Tibial artery (tissue), 4 donors: ENCODE measurements at places on chromosomes 1 and 21.

DNA sequence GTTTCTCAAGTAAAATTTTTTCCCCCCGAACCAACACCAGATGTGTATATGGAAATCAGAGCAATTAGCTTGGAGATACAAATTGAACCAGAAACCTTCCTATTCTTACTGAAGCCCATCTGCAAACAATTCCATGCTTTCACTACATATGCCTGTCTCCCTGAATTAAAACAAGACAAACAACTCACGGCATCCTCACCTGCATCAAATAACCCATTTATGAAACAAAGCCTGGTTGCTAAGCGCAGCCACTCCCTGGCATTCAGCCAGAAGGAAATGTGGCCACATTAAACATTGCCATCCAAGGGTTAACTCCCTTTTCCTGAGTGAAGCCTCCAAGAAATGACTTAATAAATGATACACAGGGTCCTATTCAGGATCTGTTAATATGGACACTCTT is 55.3 kb downstream of the APP start:
- H3K4me3 ChIP-seq, result no peak overlapping the region
- DNase-seq, result no peak
- H3K4me1 ChIP-seq, result peaks cover 27% of the 10 kb centered on the region
- no peaks in the 10 kb centered on the region for H3K36me3 ChIP-seq

- H3K4me3 ChIP-seq, result no peak overlapping the region
- peak; percentile 79 for DNase-seq
- H3K27me3 ChIP-seq, result no peaks in the 10 kb centered on the region
- no peak overlapping the region for H3K27ac ChIP-seq
- peaks cover 11% of the 10 kb centered on the region for H3K36me3 ChIP-seq
These were observed 5.5 kb downstream of the AZIN2 start for GRCh38 chr1:33086384-33086850.

DNA sequence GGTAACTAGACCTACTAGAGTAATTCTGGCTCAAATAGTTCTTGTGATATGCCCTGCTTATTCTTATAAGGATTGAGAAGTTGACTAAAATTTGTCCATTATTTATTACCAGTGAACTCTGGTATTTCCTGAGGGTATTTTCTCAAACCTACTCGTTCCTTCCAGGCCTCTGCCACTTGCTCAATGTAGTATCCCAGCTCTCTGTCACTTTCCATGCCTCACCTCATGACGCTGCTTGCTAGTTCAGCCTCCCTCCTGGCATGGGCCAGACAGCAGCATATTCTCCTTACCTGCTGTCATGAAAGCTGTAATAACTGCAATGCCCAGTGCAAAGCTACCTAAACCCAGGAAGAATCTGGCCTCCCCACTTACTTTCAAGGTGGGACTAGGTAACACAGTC is 602.9 kb upstream of the ADAMTS5 start:
- no peak for DNase-seq
- H3K4me1 ChIP-seq, result peaks cover 15% of the 10 kb centered on the region
- no peaks in the 10 kb centered on the region for H3K27me3 ChIP-seq
- H3K36me3 ChIP-seq, result no peaks in the 10 kb centered on the region
- no peak overlapping the region for H3K4me3 ChIP-seq

- no peak for DNase-seq
- no peak overlapping the region for H3K27ac ChIP-seq
These were observed 6.4 kb downstream of the IL24 start for GRCh38 chr1:206903687-206904086.

DNA sequence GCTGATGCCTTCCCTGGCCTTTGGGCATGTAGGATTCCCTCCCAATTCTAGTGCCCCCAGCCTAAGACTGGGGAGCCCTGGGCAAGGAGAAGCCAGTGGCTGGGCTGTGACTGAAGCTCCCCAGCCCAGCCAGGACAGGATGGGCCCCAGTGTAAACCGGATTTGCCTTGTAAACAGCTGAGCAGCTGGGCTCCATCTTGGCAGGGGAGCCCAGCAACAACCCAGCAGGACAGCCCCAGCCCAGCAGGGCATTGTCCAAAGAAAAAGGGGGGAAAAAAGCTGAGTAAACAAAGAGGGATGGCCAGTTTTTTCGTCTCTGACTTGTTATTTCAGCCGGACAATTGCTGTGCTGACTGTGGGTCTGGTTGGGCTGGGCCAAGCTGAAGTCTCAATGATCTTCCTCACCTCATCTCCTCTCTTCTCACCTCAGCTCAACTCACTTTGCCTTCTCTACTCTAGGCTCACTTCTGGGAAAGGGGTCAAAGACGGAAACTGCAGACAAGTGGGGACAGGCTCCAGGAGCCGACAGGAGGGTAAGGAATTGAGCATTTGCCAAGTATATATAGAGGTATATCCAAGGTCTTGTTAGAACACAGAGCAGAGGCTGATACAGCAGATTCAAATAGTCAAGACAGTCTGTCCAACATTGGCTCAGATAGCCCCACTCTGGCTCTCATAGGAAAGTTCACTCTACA is 97.7 kb downstream of the TMEM53 start:
- H3K4me1 ChIP-seq, result no peaks in the 10 kb centered on the region
- no peak for DNase-seq
- no peak overlapping the region for H3K4me3 ChIP-seq
- H3K27me3 ChIP-seq, result no peaks in the 10 kb centered on the region
- H3K27ac ChIP-seq, result no peak overlapping the region
- H3K36me3 ChIP-seq, result no peaks in the 10 kb centered on the region

GRCh38 chr1:17994046-17994445 is 113.6 kb upstream of the IGSF21 start:
- no peak for DNase-seq
- H3K27ac ChIP-seq, result no peak overlapping the region
- H3K4me1 ChIP-seq, result no peaks in the 10 kb centered on the region
- H3K36me3 ChIP-seq, result no peaks in the 10 kb centered on the region
- H3K4me3 ChIP-seq, result no peak overlapping the region

GRCh38 chr21:16402752-16403151 is 673.0 kb downstream of the USP25 start:
- H3K4me3 ChIP-seq, result no peak overlapping the region
- H3K27ac ChIP-seq, result no peak overlapping the region
- no peaks in the 10 kb centered on the region for H3K27me3 ChIP-seq
- H3K36me3 ChIP-seq, result no peaks in the 10 kb centered on the region

DNA sequence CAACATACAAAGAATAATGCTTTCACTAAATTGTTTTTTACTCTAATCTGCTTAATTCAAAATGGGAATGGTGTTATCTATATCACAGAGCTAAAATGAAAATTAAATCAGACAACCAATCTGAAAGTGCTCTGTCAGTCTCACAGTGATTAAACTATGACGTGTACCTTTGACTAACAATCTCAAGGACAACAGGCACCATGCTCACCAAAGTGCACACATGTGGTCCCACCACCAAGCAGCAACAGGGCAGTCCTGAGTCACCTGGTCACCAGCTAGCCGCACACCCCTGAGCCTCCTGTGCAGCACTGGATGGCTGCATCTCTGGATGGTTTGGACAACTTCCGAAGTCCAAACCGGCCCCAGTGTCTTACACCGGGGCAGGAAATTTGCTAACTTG is 54.5 kb upstream of the NADK start:
- DNase-seq, result no peak
- no peak overlapping the region for H3K4me3 ChIP-seq
- H3K27me3 ChIP-seq, result no peaks in the 10 kb centered on the region
- H3K27ac ChIP-seq, result no peak overlapping the region

GRCh38 chr1:161267321-161267720 is 8.8 kb downstream of the PCP4L1 start:
- H3K27me3 ChIP-seq, result peaks cover 12% of the 10 kb centered on the region
- H3K27ac ChIP-seq, result no peak overlapping the region
- H3K4me3 ChIP-seq, result no peak overlapping the region
- no peak for DNase-seq
- H3K4me1 ChIP-seq, result no peaks in the 10 kb centered on the region

- peak; percentile 73 for DNase-seq
- peak within 1 kb of the TSS; percentile 84 for H3K27ac ChIP-seq
- H3K27me3 ChIP-seq, result no peaks in the 10 kb centered on the region
- no peaks in the 10 kb centered on the region for H3K36me3 ChIP-seq
These were observed at the start of gene ASAP3 for GRCh38 chr1:23483321-23484252. ASAP3 (minus strand) TSS chr1:23484179; CDS start chr1:23484133, 46 bp downstream.

GRCh38 chr21:17921579-17922530 is 102.7 kb upstream of the C21orf91 start:
- no peak overlapping the region for H3K27ac ChIP-seq
- no peaks in the 10 kb centered on the region for H3K27me3 ChIP-seq
- no peaks in the 10 kb centered on the region for H3K4me1 ChIP-seq

DNA sequence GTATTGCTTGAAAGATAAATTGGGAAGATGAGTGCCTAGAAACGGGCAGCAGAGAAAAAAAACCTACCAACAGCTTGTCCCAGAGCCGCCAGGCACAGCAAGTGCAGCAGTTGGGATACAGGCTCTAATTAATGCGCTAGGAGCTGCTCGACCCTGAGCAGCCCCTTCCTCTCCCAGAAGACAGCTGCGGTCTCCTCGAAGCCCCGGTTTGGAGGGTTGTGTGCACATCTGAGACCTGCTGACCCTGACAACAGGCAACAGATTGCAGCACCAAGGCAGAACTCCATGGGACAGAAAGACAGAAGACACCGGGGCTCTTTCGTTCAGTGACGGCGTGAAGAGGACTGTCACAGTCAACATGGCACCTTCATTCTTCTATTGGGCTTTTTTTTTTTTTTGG is 101.4 kb downstream of the TSEN15 start:
- no peaks in the 10 kb centered on the region for H3K27me3 ChIP-seq
- H3K27ac ChIP-seq, result peak overlapping the region; percentile 42
- peak overlapping the region; percentile 18 for H3K4me3 ChIP-seq

DNA sequence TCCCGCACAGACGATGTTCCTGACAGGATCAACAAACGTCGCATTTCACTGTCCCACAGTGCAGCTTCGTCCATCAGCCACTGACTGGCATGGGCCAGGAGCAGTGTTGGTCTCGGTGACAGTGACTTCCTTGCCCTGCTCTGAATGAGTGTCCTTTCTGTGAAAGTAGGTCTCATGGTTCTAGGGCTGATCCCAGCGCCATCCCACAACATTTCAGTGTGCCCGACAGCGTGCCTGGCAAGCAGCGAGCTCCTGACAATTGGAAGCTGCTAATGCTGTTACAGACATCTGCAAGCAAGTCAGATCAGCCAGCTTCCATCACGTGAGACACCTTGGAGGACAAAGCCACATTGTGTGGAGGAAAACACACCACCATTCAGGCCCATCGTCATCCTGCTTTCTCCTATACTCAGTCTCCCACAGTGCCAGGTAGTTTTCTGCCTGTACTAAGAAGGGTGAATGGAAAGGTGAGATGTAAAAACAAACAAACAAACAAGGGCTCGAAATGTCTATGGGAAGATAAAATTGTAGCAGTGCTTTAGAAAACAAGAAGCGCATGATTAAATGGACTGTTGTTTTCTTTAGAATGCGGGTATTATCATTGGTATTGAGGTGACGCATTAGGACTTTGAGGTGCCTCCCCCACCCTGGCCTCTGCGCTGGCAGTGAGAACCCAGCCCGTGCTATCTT is 21.9 kb downstream of the ERRFI1 start:
- H3K27me3 ChIP-seq, result no peaks in the 10 kb centered on the region
- H3K36me3 ChIP-seq, result peaks cover 13% of the 10 kb centered on the region
- no peak for DNase-seq
- H3K4me1 ChIP-seq, result no peaks in the 10 kb centered on the region
- H3K4me3 ChIP-seq, result no peak overlapping the region

DNA sequence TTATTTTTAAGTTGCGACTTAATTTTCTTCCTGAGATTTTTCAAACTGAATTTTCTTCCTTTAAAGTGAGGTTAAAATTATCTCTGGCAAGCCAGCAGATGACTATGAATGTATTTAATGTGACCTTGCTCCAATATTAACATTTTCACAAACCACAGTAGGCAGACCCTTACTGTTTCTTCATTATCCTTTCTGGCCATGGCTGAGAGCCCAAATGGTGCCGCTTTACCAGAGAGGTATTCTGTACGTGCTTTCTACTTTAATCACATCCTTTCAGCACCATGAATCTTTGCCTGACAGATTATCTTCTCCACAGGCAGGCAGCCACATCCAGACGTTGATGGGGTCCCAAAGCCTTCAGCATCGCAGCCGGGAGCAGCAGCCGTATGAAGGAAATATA is 129.6 kb downstream of the LRRC40 start:
- H3K27me3 ChIP-seq, result no peaks in the 10 kb centered on the region
- H3K4me3 ChIP-seq, result no peak overlapping the region
- H3K36me3 ChIP-seq, result no peaks in the 10 kb centered on the region
- peaks cover 13% of the 10 kb centered on the region for H3K4me1 ChIP-seq
- no peak overlapping the region for H3K27ac ChIP-seq

- no peak for DNase-seq
- H3K27ac ChIP-seq, result peak overlapping the region; percentile 33
- peaks cover 61% of the 10 kb centered on the region for H3K4me1 ChIP-seq
- no peak overlapping the region for H3K4me3 ChIP-seq
- H3K36me3 ChIP-seq, result no peaks in the 10 kb centered on the region
These were observed 26.0 kb downstream of the MACF1 start for GRCh38 chr1:39230261-39231190.

DNA sequence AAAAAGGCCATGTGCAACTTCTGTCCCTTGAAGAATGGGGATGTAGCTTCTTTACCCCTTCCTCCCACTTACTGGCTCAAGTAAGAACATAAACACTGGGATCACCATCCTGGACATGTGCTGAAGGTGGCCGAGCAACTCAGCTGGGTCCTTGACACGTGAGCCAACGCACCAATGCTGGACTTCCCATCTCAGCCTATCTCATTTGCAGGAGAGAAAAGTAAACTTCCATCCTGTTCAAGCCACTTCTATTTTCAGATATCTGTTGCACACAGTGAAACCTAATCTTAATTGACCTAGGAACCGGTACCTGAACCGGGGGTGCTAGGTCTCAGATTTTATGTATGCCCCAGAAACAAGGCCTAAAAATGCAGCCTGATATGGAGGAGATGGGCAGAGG is 75.3 kb downstream of the HLCS start:
- H3K27me3 ChIP-seq, result no peaks in the 10 kb centered on the region
- DNase-seq, result no peak
- H3K27ac ChIP-seq, result no peak overlapping the region
- no peak overlapping the region for H3K4me3 ChIP-seq
- no peaks in the 10 kb centered on the region for H3K4me1 ChIP-seq

- no peak for DNase-seq
- H3K27me3 ChIP-seq, result peaks cover 54% of the 10 kb centered on the region
- H3K4me3 ChIP-seq, result no peak overlapping the region
- no peaks in the 10 kb centered on the region for H3K4me1 ChIP-seq
- H3K36me3 ChIP-seq, result no peaks in the 10 kb centered on the region
These were observed 71.4 kb upstream of the ZBTB40 start for GRCh38 chr1:22380024-22380785.

DNA sequence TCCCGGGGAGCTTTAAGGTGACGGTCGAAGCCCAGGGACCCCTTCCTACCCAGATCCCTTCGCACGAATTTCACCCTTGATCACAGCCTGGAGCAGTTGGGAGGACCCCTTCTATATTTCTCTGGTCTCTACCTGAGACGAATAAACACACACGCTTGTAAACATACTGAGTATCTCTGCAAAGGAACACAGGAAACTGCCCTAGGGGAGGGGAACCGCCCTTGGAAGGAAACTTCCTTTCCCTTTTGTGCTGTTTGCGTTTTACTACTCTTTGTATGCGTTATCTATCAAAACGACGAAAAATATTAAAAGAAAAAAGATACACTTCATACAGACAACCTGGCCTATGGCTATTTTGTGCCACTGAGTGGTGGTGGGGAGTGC is 750 bp downstream of the NECAP2 start:
- H3K27ac ChIP-seq, result peak overlapping the region; percentile 79
- peaks cover 23% of the 10 kb centered on the region for H3K36me3 ChIP-seq
- H3K27me3 ChIP-seq, result no peaks in the 10 kb centered on the region
- peak overlapping the region; percentile 95 for H3K4me3 ChIP-seq
- peaks cover 33% of the 10 kb centered on the region for H3K4me1 ChIP-seq
